ENCODE measurements at places on chromosomes 3 and 15.

- DNase-seq, result no peak
Observed at GRCh38 chr15:52082197-52083036, 30.2 kb downstream of the BCL2L10 start.

DNA sequence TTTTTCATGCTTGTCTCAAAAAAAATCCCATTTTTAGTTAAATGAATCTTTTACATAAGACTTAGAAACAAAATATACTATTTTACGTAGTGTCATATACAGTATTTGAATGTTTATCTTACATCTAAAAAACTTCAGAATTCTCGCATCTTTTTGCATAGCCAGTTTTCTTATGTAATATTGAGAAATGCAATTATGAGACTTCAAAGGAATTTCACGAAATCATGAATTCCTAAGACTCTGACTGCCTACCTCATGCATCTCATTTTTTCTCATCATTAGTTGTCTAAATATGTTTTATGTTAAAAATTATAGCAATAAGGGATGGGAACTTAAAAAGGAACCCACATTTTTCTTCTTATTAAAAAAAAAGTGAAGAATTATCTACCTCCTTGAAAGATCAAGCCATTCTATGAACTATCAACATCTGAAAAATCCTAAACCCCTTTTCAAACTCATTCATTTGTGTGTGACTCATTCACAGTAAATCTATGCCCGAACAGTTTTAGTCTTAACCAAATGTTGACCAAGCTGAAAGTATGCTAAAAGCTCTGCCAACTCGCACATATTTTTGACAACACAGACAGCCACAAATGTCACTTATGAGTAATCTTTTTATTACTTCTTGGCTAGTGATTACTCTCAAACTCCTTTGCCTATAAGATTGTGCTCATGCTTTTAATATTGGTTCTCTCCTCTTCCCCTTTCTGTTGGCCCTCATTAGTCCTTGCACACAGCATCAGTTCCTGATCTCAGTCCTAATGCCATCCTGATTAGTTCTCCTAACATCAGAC lies 115.9 kb downstream of the DCLK3 start:
- no peak for DNase-seq

GRCh38 chr3:172520301-172520831 lies 2.9 kb downstream of the TNFSF10 start:
- no peak for DNase-seq

DNA sequence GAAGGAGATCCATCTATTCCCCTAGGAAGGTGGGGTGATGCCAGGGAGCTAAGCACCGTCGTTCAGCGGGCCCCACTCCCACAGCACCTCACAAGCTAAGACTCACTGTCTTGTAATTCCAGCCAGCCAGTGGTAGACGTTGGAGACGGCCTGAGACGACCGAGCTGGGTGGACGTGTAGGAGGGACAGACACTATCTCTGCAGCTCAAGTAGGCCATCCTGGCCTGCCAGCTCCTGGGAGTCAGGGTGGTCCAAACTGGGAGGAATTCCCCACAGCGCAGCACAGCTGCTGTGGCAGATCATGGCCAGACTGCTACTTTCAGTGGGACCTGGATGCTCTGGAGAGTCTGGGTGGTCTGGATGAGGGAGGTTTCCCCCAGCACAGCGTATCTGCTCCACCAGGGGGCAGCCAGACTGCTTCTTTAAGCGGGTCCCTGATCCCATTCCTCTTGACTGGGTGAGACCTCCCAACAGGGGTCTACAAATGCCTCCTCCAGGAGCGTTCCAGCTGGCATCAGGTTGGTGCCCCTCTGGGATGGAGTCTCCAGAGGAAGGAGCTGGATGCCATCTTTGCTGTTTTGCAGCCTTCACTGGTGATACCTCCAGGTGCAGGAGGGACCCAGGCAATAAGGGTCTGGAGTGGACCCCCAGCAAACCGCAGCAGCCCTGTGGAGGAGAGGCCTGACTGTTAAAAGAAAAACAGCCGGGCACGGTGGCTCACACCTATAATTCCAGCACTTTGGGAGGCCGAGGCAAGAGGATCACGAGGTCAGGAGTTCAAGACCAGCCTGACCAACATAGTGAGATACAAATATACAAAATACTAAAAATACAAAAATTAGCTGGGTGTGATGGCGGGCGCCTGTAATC lies 27.6 kb downstream of the GNB5 start:
- no peak for DNase-seq

DNA sequence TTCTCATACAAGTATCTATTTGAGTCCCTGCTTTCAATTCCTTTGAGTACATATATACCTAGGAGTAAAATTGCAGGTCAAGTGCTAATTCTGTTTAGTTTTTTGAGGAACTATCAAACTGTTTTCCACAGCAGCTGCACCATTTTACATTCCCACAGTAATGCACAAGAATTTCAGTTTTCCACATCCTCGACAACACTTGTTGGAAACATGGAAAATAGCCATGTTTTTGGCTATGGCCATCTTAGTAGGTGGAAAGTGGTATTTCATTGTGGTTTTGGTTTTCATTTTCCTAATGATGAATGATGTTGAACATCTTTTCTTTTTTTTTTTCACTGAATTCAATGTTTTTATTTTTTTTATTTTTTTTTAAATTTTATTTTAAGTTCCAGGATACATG lies 44.4 kb upstream of the TNFAIP8L3 start:
- no peak for DNase-seq

- DNase-seq, result no peak
Observed at GRCh38 chr15:61624950-61625349, 395.8 kb upstream of the RORA start.

DNA sequence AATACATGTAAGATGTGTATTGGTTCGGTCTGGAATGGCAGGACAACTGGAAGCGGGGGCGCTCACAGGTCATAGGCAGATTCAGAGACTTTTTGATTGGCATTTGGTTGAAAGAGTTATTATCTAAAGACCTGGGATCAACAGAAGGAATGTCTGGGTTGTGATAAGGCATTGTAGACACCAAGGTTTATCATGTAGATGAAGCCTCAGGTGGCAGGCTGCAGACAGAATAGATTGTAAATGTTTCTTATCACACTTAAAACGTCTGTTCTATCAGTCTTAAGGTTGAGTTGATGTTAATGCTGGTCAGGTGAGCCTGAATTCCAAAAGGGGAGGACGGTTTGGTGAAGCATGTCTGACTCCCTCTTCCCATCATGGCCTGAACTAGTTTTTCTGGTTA lies 295.9 kb upstream of the PROK2 start:
- DNase-seq, result no peak

DNA sequence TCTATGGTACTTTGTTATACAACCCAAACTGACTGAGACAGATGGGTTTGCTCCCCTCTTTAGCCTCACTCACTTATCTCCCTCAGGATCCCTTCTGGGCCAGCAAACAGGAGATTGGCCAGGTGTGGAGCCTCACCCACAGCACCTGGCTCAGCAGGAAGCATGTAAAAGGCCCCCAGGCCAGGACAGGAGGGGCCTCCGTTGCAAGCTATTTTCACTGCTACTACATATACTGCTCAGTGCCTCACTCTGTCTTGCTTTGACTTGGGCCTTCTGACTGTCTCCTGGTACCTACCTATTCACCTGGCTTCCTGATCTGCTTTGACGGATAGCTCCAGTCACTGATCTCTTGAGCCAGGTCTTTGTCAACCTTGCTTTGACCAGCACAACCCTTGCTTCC lies 20.4 kb upstream of the TPM1 start:
- DNase-seq, result no peak

DNA sequence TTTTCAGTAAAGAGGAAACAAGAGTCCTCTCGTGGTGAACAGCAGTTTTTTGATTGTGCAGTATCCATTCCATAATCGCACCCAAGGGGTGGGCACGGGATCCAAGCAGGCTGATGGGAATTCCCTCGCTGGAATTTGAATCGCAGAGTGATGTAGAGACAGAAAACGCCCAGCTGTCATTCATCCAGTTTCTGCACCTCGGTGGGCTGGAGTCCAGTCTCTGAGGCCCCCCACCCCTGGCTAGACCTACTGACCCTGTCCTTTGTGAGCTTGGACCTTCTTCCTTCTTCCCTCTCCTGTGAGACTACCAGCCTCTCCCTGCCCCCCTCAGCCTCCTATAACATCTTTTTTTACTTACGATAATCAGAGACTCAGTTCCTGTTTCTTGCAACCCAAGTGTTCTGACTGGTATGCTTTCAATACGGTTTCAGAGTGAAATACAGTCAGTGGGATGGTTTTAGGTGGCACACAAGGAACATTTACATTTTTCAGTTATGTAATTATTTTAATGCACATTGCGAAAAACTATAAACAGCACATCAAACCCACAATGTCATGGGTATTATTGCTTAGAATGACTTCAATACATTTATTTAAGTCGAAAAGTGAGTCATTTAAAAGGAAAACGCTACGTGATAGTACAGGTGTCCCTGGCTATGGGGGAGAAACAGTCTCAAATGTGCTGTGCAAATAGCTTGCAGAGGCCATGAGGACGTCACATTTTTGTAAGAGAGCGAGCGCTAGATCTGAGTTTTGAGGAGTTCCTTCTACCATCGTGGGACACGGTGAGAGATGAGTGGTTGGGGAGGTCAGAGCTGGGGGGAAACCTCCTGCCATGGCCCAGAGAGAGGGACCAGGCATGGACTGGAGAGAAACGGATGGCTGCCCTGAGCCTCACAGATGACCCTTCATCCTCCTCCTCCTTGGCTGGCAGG lies 37.5 kb upstream of the CHST2 start:
- DNase-seq, result no peak

GRCh38 chr3:14235003-14235911 lies 56.6 kb downstream of the LSM3 start:
- no peak for DNase-seq

GRCh38 chr3:127131424-127132170 lies 61.3 kb upstream of the PRR23E start:
- DNase-seq, result no peak

GRCh38 chr3:28860307-28860706 lies 420.6 kb upstream of the RBMS3 start:
- DNase-seq, result no peak

DNA sequence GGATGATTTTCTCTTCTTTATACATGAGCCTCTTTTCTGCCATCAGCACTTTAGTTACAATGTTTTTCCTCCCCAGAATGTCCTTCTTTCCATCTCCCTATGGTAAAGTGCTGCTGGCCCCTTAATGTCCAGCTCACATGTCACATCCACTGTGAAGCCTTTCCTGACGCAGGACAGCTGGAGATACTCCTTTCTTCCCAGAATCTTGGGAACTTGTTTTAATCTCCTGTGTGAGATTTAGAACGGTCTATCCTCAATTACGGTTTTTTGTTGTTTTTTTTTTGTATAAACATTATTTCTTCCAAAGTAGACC lies 147.7 kb upstream of the TSC22D2 start:
- no peak for DNase-seq

GRCh38 chr3:42653303-42653559 lies 266 bp upstream of the ZBTB47 start:
- no peak for DNase-seq

DNA sequence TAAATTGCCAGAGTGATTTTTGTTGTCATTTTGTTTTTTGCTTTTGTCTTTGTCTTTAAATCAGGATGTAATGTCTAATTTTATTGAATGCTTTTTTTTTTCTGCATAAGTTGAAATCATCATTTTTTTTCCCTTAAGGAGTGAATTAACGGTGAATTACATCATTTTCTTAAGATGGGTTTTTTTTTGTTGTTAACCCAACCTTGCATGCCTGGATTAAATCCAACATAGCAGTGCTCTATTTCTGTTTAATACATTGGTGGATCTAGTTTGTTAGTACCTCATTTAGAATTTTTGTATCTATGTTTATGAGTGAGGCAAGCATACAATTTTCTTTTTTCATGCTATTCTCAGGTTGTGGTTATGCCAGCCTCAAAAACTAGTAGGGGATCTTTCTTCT lies 186.4 kb upstream of the TMC3 start:
- no peak for DNase-seq

DNA sequence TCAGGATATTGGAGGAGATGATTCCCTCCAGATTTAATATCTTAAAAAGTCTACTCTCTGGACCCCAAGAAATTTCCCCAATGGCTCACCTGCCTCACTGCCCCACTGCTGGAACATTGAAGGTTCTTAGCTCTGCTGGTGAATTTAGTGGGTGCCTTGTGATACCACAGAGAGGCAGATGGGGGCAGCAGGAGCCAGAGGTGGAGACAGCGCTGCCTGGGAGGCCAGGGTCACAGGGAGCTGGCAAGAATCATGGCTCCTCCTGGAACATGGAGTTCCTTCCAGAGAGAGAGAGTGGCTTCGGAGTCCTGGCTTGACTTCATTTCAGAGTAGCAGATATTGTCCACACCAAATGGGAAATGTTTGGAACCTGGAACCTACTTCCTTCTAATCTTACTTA lies 263.5 kb upstream of the CFAP20DC start:
- DNase-seq, result peak; percentile 28

DNA sequence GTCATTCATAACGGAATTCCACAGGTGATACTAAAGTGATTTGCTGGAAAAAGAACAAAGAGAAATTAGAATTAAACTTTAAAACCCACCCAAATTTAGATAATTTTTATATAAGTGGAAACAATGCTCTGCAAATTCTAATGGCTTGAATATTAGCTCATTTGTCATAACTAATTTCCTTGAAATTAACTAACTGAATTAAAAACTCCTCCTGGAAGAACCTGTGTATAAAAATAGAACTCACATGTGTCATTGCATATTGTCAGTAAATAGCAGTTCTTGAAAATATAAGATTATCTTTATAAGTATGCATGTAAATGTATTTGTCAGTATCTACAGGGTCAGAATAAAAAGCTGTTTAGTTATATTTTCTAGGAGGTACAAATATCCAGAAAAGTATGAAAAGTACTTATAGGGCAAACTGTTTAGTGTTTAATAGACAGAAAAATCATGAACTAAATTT lies 16.3 kb downstream of the ZIC1 start:
- DNase-seq, result no peak

- no peak for DNase-seq
Observed at GRCh38 chr3:115062009-115062408, 85.1 kb downstream of the ZBTB20 start.

DNA sequence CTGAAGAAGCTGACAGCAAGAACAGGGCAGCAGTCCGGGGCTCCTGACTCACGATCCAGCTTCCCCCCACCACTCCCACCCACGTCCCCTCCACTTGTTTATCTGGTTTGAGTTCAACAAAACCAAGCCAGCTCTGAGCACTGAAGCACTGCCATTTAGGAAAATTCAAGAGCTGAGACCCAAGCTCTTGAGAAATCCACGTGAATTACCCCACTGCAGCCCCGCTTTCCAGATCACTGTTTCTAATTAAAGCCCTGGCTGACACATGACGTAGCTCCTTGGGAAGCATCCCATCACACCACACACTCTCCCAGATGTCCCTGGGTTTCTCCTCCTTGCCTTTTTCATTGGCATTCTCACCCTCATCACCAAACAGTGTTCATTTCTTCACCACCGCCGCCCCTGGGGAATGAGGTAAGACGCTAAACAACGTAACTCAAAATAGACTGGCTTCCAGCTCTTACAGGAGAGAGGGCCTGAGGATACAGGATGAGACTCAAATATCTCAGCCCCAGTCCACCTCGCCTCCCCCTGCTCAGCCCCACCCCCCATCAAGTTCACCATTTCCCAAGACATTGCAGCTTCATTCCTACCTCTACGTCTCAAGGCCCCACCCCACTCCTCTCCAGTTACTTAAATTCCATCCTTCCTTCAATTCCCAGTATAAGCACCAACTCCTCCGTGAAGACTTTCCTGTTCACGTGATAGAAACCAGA lies 95.4 kb downstream of the SRGAP3 start:
- DNase-seq, result no peak

All from stimulated activated CD4-positive, alpha-beta T cell treated with anti-CD3 and anti-CD28 coated beads, TNF-alpha, amount 100 ng/mL, for 1 hour (primary cell).